ENCODE measurements at places on chromosomes 3 and 15.

DNA sequence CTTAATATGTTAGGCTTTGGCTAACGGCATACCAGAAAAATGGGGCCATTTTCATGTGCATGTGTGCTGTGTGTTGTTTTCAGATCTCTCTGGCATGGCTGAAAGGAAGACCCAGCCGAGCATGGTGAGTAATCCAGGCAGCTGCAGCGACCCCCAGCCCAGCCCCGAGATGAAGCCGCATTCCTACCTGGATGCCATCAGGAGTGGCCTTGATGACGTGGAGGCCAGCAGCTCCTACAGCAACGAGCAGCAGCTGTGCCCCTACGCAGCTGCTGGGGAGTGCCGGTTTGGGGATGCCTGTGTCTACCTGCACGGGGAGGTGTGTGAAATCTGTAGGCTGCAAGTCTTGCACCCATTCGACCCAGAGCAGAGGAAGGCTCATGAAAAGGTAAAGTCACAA, 15.1 kb downstream of the MKRN2 start:
- DNase-seq: no peak

- DNase-seq: no peak
Observed at GRCh38 chr15:59360305-59360704, 12.4 kb downstream of the MYO1E start.

DNA sequence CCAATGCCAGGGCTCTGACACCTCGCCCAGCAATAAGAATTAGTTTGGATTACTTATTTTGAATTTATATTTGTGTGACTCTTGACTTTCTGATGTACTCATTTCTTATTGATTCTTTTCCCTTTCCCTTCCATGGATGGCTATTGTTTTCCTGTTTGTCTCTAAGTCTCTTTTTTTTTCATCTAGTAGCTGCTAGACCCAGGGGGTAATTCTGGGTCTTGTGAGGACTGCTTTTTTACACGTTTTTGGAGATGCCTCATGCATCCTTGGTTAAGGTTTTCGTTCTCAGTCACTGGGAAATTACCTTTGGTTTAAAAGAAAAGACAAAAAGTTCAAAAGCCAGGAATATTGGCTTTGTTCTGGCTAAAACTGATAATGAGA, 70.2 kb upstream of the STRIT1 start:
- DNase-seq: no peak

GRCh38 chr3:184543843-184544512, 17.6 kb upstream of the EPHB3 start:
- DNase-seq: peak; percentile 76

GRCh38 chr3:53570709-53571108, 76.3 kb downstream of the CACNA1D start:
- DNase-seq: no peak

DNA sequence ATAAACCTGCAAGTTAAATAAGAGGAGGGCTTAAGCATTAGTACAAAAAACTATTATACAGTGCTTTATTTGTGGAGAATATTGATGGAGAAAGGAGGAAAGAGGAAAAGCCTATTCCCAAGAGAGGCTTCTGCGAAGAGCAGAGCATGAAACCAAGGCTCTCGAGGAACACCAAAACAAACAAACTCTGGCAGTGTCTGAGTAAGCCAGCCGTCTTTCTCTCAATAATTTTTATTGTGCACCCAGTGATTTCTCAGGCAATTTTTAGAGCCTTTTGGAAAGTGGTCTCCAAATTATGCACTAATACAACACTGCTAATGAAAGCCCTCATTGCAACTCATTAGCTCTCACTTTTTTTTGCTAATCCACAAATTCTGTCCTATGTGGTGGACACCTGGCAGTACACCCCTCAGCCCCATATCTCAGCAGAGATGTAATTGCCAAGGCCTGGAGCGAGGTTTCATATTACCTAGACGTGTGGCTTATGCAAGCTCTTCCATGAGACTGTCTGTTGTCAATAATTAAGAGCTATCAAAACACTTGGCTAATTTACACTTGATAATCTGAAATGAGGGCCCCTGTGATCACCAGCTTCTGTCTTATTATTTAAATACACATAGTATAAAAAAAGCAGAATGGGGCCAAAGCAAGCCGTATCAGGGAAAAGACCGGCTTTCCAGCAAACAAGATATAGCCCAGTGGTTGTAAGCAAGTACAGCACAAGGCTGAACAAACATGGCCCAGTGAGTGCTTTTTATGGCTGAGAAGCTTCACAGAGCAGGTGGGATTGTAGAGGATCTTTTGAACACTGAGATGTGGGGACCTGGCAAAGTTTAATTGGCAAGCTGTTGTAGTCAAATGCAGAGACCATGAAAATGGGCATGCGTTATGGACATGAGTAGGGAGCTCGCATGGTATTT, 216.9 kb downstream of the ROBO2 start:
- DNase-seq: no peak

- no peak for DNase-seq
Observed at GRCh38 chr3:174329321-174329720, 529.8 kb upstream of the NAALADL2 start.

DNA sequence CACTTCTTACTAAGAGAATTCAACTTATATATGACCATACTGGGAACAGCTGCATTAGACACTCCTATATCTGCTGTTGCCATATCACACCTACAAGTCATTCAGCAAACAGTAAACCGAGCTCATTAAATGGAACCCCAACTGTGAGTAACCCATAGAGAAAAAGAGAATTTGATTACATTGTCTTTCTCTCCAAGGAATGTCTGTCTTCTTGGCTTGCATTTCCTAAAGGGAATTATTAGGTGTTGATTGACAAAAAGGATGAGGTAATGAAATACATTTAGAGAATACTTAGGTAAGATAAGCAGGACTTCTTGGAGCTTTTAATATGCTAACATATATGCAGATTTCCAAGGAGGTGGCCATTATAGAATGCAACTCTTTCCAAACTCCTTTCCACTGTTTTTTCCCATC, 76.8 kb downstream of the SLMAP start:
- no peak for DNase-seq

DNA sequence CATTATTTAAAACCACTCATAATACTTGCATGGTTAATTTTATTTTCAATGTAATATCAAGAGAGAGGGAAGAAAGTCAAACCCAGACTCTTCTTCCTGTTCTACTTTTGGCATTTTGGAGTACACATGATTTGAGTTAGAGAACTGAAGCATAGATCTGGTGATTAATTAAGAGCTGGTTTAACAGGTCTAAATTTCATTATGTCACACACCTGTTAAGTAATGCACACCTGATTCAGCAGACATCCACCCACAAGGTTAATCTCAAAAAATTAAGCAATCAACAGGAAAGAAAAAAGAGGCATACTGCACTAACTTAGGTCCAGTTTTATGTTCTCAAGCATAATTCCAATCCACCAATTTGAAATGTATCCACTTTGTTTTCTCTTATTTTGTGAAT, 101.1 kb upstream of the ICE2 start:
- no peak for DNase-seq

- DNase-seq: no peak
Observed at GRCh38 chr15:80404057-80404760, at the start of gene ARNT2. ARNT2 (plus strand) TSS chr15:80404382; CDS start chr15:80404516, 134 bp downstream.

DNA sequence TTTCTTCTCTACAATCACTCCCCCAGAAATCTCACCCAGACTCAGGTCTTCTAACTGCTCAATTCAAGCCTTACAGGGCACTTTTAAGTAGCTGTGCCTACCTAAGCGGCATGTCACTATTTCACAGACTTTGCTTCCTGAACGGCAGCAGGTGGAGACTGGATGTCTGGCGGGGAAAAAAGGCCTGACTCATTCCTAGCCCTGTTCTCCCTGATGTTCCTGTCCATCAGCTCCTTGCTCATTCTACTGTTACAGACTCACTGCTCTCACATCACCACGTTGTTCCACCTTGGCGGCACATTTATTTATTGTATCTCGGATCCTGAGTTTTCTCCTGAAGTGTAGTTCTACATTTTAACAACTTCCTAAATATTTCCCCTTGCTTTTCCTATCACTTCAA, 52.6 kb upstream of the ATP11B start:
- DNase-seq: no peak

- DNase-seq: no peak
Observed at GRCh38 chr3:120021523-120021922, 72.7 kb downstream of the GSK3B start.

DNA sequence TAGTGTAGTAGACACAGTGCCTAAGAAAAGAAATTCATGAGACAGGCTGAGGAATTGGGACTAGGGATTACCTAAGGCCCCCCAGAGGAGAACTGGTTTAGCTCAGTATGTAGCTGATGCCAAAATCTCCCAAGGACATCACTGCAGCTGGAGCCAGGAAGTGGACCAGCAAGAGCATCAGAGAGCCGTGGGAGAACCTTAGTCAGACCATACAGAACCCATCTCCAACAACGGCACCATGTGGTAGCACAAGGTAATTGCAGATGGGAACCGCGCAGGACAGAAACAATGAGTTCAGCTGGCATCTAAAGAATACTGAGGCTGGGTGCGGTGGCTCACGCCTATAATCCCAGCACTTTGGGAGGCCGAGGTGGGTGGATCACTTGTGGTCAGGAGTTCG, 81.7 kb downstream of the WNT5A start:
- DNase-seq: no peak

- DNase-seq: no peak
Observed at GRCh38 chr3:190301591-190301990, 20.7 kb downstream of the CLDN1 start.

- DNase-seq: no peak
Observed at GRCh38 chr15:92092289-92093105, 239.0 kb downstream of the SLCO3A1 start.

DNA sequence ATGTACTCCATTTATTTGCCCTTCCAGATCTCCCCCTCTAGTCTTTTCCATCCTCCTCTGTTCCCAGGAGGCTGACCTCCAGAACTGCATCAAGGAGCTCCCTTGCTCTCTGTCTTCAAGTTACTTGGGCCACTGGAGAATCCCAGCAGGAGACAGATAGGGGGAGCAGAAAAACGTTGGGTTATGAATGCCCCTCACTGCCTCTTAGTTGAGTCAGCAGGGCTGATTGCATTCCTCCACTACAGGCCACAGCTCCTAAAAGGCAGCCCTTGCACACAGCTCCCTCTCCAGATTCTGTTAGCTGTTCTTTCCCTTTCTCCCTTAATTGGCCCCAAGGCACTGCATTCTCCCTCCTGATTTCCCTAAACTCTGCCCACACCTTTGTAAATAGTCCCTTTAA, 12.4 kb upstream of the CEP152 start:
- no peak for DNase-seq

GRCh38 chr3:127671523-127672428, 976 bp upstream of the ABTB1 start:
- peak; percentile 47 for DNase-seq

DNA sequence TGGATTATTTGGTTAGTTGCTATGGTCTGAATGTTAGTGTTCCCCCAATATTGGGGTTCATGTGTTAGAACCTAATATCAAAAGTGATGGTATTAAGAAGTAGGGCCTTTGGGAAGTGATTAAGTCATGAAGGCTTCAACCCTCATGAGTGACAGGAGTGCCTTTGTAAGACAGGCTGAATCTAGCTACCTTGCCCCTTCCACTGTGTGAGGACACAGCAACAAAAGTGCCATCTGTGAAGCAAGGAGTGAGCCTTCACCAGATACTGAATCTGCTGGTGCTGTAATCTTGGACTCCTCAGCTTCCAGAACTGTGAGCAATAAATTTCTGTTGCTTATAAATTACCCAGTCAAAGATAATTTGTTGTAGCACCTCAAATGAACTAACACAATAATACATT, 22.6 kb upstream of the SATB1 start:
- DNase-seq: no peak

- DNase-seq: peak; percentile 55
Observed at GRCh38 chr3:41960826-41961750, 815 bp downstream of the ULK4 start.

- DNase-seq: no peak
Observed at GRCh38 chr3:172031996-172032395, 7.4 kb upstream of the FNDC3B start.

- DNase-seq: no peak
Observed at GRCh38 chr3:111794711-111795110, 64.4 kb upstream of the PHLDB2 start.

- no peak for DNase-seq
Observed at GRCh38 chr3:151538456-151539393, 77.9 kb upstream of the IGSF10 start.

- DNase-seq: no peak
Observed at GRCh38 chr15:65653341-65653740, 31.6 kb downstream of the SLC24A1 start.

DNA sequence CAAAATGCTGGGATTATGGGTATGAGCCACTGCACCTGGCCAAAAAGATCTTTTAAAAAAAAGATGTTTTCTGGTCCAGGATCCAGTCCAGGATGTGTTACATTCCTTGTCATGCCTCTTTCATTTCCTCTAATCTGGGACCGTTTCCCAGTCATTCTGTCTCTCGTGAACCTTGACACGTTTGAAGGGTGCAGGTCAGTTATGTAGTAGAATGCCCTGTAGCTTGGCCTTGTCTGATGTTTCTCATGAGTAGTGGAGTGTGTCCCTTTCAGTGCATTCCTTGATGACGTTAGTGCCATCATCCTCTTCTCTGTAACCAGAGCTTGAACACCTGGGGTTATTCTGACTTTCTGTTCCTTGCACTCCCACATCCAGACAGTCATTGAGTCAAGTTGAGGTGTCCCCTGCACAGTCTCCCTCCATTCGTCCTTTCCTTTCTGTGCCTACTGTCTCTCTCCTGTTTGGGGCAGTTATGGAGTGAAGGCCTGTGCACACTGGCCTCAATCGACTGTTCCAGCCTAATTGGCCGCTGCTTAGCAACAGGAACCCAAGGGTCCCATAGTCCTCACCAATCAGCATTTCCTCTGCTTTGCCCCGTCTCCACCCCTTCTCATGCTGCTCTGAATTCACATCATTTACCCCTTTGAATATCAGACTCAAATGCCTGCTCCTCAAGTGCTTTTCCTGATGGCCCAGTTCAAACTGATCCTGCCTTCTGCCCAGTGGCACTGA, 5.5 kb downstream of the FAM81A start:
- DNase-seq: no peak
